ENCODE measurements at places on chromosomes 2 and 18.
A peak's percentile ranks its signal among the peaks of the same experiment; 100 is the strongest.

DNA sequence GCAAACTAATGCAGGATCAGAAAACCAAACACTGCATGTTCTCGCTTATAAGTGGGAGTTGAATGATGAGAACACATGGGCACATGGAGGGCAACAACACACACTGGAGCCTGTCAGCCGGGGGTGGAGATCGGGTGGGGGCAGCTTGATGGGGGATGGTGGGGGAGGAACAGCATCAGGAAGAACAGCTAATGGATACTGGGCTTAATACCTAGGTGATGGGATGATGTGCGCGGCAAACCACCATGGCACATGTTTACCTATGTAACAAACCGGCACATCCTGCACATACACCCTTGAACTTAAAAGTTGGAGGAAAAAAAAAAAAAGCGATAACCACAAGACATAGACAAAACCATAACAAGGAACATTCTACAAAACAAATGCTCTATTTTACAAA lies 10.4 kb downstream of the CHMP3 start:
- DNase-seq, result no peak

DNA sequence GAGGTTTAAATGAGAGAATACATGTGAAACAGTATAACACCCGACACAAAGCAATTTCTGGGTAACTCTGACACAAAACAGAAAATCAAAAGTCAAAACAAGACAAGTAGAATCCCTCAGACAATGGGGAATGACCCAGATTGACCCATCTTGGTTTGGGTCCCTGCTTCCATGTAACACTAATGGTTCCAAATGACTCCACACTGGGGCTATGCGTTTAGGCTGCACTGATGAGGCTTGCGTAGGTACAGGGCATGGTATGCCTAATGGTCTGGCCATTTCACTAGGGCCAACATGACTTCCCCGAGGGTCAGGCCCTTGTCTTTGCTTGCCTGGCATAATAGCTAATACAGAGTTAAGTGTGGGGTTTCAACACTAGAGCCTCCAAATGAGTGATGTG lies 27.2 kb upstream of the NFE2L2 start:
- no peak for DNase-seq

GRCh38 chr2:205052781-205053180 lies 507.5 kb downstream of the PARD3B start:
- no peak for DNase-seq

DNA sequence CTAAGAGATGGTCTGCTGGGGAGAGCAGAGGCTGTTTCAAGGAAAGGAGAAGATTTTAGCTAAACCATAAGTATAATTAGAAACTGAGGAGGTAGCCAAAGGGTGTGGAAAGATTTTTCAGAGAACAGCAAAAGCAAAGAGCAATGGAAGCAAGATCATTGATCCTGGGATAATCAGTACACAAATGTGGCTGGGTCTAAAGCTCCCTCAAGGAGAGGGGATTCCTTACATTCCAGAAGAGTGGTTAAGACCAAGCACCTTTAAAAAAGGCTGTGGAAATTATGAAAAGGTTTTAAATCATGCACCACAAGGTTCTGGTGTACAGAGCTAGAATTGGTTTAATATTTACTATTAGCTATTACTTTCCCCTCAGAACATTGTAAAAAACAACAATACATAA lies 246.0 kb upstream of the UBE2E3 start:
- no peak for DNase-seq

DNA sequence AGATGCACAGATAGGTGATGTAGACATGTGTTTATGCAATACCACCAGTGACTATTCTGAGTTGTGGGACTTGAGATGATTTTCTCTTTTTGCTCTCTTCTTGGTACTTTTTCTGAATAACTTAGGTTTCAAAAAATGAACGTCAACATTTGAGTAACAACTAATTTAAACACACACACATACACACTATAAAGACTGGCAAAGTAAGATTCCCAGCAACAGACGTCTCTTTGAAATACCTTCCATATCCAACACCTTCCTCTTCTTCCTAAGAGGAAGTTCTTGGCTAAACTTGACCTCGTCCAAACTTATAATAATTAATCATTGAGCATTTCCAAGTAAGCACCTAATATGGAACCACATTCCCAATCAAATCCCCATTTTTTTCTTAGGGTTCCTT lies 81.6 kb upstream of the RGPD4 start:
- DNase-seq, result no peak

DNA sequence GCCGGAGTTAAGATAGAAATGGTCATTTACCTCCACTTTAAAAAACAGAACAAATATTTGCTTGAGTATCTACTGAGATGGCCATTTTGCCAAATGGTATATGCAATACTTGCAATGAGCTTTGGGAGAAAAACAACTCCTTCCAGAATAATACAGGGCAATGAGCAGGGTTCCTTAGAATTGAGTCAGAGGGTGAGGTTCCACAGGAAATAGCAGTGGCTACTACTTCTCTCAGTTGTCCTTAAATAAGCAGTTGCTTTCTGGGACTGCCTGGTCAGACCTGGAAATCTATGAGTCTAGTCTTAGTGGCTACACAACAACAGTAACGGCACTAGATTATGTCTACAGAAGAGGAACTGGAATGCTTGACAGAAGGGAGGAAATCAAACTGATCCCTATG lies 80.9 kb upstream of the CCDC85A start:
- no peak for DNase-seq

DNA sequence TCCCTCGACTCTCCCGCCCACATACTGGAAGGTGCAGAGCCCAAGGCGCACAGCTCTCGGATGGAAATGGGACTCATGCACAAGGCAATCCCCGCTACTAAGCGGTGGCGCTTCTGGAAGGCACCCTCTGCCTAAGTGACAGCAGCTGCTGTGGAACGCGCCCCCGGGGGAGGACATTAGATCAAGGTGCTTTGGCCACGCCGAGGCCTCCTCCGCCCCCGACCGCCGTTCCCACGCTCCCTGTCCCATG lies 202 bp downstream of the MCEE start:
- no peak for DNase-seq

- no peak for DNase-seq
Observed at GRCh38 chr18:24071779-24072178, 57.2 kb downstream of the TTC39C start.

GRCh38 chr18:10518595-10519255 lies 7.1 kb upstream of the NAPG start:
- peak; percentile 65 for DNase-seq

- DNase-seq, result no peak
Observed at GRCh38 chr2:241219030-241219382, 30.5 kb downstream of the ANO7 start.

GRCh38 chr2:8121826-8122513 lies 559.9 kb upstream of the ID2 start:
- DNase-seq, result no peak

DNA sequence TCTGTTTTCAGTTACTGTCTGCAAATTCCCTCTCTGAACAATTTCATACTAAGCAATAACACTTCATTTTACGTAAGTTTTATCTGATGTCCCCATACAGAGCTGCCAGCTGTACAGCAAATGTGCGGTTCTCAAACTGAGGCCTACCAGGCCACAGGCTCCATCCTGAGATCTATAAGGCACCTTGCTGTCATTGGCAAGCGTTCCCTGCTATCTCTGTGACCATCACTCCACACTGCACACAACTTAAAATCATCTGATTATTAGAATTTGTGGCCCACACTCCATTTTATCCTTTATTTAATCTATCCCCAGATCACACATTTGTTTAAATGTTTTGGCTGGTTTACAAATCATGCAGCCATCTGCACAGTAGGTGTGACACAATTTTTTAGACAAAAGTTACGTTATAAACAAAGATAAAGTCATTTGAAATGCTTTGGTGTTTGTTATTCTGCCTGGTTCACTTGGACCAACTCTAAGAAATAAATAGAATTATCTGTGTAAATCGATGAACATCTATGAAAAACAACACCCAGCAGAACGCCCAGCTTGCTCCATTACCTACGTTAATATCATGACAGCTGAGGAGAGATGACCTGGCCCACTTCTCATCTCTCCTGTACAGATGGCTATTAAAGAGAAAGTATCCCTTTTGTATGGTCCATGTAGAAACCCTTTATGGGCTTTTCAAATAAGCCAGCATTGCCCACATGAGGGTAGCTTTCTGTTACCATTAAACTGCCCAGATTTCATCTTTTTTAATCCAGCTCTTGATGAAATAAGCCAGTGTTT lies 162.4 kb downstream of the ZNF521 start:
- DNase-seq, result peak; percentile 5

DNA sequence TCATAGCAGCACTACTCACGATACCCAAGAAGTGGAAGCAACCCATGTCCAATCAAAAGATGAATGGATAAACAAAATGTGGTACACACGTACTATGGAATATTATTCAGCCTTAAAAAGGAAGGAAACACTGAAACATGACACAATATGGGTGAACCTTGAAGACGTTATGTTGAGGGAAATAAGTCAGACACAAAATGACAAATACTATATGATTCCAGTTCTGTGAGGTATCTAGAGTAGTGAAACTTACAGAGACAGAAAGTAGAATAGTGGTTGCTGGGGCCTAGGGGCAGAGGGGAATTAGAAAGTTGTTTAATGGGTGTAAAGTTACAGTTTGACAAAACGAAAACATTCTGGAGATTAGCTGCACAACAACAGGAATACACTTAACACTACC lies 24.7 kb downstream of the TLK1 start:
- DNase-seq, result no peak

DNA sequence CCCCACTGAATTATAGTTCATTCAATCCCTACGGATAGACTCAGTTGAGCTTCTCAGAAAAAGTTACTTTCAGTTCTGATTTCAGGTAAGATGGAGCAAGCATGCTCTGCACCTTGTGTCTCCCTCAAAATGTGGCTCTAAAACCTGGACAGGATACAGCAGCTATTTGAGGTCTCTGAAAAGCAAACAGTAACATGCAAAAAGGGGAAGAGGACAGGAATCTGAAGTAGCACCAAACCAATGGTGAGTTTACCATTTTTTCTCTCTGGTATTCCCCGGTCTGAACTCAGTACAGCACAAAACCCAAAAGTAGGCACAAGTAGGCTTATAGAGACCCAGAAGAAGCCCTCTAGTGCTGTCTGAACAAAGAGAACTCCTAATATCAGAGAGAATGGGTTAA lies 34.1 kb downstream of the LANCL1 start:
- DNase-seq, result no peak

DNA sequence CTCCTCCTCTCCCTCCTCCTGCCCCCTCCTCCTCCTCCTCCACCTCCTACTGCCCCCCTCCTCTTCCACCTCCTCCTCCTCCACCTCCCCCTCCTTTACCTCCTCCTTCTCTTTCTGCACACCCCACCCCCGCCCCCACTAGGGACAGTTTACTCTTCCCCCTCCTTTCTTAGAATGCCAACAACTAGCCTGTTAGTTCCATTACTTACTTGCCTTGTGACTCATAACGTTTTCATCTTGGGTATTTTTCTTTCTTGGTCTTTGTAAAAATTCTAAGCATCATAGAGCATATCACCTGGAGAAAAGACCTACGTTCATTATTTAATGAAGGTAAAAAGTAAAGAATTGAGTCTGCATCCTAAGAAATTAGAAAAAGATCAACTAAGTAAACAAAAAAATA lies 165.3 kb downstream of the NEDD4L start:
- DNase-seq, result no peak

GRCh38 chr2:216830346-216830745 lies 29.5 kb downstream of the TNP1 start:
- DNase-seq, result no peak

- no peak for DNase-seq
Observed at GRCh38 chr18:52216109-52216508, 123.9 kb upstream of the DCC start.

GRCh38 chr2:64639691-64640090 lies 14.0 kb downstream of the SERTAD2 start:
- DNase-seq, result no peak

DNA sequence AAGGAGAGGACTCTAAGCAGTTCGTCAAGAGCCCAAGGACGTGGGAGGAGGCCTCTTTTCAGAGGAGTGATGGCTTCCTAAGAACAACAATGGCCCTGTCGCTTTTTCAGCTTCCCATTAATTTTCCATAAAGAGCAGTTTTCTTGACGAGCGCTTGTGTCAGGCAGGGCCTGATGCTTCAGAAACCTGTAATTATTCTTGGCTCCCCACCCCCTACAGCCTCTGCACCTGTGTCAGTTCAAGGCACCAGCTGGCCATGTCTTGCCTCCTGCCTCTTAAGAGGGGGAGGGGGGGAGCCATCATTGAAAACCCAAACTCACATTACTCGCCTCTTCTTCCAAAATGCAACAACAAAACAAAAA lies 32.3 kb downstream of the KLF7 start:
- no peak for DNase-seq

- DNase-seq, result no peak
Observed at GRCh38 chr2:77813599-77813998, 291.4 kb upstream of the LRRTM4 start.

- no peak for DNase-seq
Observed at GRCh38 chr2:231883468-231883881, 42.7 kb downstream of the NPPC start.

- no peak for DNase-seq
Observed at GRCh38 chr2:44736270-44736942, 205.1 kb upstream of the SIX3 start.

GRCh38 chr2:99675130-99675661 lies 185.4 kb upstream of the REV1 start:
- DNase-seq, result no peak

DNA sequence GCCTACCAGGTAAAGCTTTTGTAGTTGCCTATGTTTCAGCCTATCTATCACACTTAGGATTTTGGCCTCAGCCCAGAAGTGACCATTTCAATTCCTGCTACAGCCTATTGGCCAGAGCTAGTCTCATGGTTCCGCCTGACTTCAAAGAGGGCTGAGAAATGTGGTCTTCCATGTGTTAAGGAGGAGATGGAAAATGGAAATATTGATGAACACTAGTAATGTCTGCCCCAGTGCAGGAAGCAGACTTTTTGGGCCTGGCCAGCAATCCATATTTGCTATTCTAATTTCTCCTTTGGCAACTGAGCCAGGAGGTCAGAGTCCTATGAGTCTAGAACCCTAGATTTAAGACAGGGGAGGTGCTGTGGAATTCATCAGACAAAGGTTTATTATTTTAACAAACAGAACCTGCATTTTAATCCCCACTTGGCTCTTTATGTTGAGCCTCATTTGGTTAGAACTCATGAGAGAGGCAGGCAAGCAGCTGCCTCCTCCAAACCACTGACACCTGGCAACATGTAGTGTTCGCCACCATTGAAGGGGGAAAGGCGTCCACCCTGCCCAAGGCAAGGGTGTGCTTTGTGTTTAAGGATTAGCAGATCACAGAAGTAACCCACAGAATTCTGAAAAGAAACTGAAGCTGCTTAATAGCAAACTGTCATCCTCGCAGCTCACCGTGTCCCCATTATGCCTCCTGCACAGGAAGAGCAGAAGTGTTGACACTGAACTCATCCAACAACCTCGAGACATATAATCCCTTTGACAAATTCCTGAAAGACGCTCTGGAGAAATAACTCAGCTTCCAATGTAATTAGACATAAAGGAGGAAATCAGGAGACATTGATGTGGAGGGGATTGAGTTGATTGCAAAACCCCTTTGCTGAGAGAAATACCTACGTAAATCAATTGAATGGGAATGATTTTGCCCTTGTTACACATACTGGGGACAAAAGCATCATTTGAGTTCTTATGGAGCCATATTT lies 47.7 kb upstream of the SCG2 start:
- DNase-seq, result no peak

- no peak for DNase-seq
Observed at GRCh38 chr2:169232551-169233154, 129.7 kb downstream of the LRP2 start.

Measured in SK-N-SH (cell line).